Transverse colon (tissue), 4 donors: ENCODE measurements at places on chromosomes 4 and X. TPM values are rescaled to one million over a fixed set of nuclear protein-coding genes. Genes with fewer than 3 reads are reported as not detected.

DNA sequence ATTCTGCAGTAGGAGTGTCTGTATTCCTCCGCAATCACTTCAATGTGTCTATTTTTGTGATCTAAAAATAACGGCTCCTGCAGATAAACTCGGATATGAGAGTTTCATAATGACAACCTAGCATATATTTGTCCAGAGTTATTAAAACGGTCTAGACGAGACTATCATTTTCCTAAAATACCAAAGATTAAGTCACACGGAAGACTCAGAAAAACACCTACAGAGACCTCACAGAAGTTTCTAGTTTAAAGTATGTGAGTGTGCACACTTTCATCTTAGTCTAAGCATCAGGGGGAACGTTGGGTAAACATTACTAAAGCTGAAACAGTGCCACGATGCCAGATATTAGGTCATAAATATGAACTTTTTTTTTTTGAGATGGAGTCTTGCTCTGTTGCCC, 156.9 kb downstream of the AFAP1 start:
- peaks cover 4% of the 10 kb centered on the region for H3K36me3 ChIP-seq
- H3K27me3 ChIP-seq = no peaks in the 10 kb centered on the region
- peak overlapping the region; percentile 62 for H3K27ac ChIP-seq

DNA sequence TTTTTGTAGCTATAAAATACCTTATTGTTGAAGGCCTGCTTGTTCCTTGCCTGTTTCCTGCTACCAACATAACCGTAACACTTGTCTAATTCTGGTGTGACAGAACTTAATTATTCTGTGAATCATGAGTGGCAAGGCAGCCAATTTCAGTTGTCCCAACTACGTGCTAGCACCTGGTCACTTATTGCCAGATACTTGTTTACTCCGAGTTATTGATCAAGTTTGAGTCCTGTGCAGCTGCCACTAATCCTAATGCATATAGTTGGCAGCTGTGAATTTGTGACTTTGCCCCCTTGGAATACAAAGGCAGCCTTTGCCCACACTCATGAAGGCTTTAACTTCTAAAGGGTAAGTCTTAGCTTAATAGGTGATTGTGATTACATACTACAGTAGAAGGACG, 7.8 kb upstream of the RNF128 start:
- H3K27me3 ChIP-seq = no peaks in the 10 kb centered on the region
- H3K36me3 ChIP-seq = no peaks in the 10 kb centered on the region
- no peak for DNase-seq
- no peak overlapping the region for H3K4me3 ChIP-seq
- H3K4me1 ChIP-seq = no peaks in the 10 kb centered on the region

ZCCHC18 gene
- not detected for total RNA-seq

DNA sequence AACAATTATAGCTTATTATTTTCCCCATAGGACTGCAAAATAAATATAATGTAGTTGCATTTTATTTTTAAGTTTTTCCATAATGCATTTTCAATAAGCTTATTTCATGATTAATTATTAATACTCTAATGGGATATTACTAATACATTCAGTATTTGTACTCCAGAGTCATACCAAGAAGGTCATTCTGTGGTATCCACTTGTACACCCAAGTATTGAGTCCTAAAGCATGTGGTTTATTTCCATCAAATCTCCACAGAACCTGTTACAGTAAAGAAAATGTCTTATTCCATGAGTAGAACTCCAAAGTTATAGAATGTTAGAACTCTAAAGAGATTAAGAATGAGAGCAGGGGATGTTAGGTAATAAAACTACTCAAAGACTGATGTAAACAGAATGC, 30.6 kb downstream of the UGT2A3 start:
- no peaks in the 10 kb centered on the region for H3K4me1 ChIP-seq
- no peaks in the 10 kb centered on the region for H3K27me3 ChIP-seq
- no peaks in the 10 kb centered on the region for H3K36me3 ChIP-seq
- no peak for DNase-seq
- no peak overlapping the region for H3K27ac ChIP-seq

DNA sequence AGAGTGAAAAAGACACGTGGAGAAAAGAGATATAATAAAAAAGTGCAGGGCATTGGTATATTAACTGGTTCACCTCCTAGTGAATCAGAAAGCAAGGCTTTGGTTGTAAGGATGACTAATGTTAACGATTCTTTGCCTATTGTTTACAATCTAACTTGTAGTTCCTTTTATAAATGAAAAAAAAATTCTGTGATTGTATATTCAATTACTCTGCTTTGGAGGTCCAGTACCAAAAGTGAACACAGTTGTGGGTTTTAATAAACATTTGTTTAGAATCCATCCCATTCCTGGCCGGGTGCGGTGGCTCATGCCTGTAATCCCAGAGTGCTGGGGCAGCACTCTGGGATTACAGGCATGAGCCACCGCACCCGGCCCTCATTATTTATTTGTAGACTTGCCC, 36.9 kb upstream of the PRSS12 start:
- H3K4me3 ChIP-seq = no peak overlapping the region
- no peak overlapping the region for H3K27ac ChIP-seq
- no peaks in the 10 kb centered on the region for H3K36me3 ChIP-seq
- no peak for DNase-seq

GRCh38 chr4:185221491-185221890, 12.1 kb downstream of the SNX25 start:
- no peak for DNase-seq
- H3K4me1 ChIP-seq = peaks cover 21% of the 10 kb centered on the region
- H3K27me3 ChIP-seq = no peaks in the 10 kb centered on the region
- no peaks in the 10 kb centered on the region for H3K36me3 ChIP-seq

DNA sequence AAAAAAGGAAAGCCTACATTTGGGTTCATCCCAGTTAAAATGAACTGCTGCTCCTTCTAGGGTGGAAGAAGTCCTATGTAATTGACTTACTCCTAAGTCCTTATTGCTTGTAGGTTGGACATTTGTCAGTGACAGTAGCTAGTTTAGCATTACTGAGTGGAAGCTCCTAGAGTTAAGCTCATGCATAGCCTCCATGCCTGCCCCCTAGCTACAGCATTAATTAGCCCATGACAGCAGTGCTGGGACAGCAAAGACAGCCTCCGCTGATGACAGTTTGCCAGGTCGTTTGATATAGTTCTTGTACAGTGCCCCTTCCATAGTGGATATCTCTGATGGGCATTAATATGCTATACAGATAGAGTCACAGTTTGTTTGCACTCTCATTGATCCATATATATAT, 18.7 kb upstream of the GALNTL6 start:
- H3K27ac ChIP-seq = no peak overlapping the region
- no peaks in the 10 kb centered on the region for H3K36me3 ChIP-seq
- no peaks in the 10 kb centered on the region for H3K27me3 ChIP-seq
- H3K4me1 ChIP-seq = no peaks in the 10 kb centered on the region

DRD5 gene
- total RNA-seq = not detected

GRCh38 chr4:109040441-109040840, 262.0 kb downstream of the COL25A1 start:
- no peaks in the 10 kb centered on the region for H3K4me1 ChIP-seq
- no peaks in the 10 kb centered on the region for H3K27me3 ChIP-seq
- no peak overlapping the region for H3K4me3 ChIP-seq

TRIM75 gene
- total RNA-seq = not detected

DCX gene
- total RNA-seq = not detected

PRR32 gene
- not detected for total RNA-seq

DNA sequence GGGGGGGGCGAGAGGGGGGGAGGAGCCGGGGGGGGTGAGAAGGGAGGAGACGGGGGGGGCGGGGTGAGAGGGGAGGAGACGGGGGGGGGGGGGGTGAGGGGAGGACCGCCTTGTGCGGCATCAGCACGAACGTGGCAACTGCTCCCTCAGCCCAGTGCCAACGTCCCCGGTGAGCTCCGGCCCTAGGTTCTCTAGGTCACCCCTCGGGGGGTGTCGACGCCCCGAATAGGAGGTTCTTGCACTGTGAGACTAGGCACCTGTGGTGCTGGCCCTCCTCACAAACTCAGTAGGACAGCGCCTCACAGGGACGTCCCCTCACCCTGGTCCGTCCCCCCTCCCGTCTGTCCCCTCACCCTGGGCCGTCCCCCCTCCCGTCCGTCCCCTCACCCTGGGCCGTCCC, 21.5 kb upstream of the GTPBP6 start:
- H3K27ac ChIP-seq = no peak overlapping the region
- no peaks in the 10 kb centered on the region for H3K36me3 ChIP-seq
- DNase-seq = no peak
- H3K4me1 ChIP-seq = no peaks in the 10 kb centered on the region
- H3K27me3 ChIP-seq = no peaks in the 10 kb centered on the region

DNA sequence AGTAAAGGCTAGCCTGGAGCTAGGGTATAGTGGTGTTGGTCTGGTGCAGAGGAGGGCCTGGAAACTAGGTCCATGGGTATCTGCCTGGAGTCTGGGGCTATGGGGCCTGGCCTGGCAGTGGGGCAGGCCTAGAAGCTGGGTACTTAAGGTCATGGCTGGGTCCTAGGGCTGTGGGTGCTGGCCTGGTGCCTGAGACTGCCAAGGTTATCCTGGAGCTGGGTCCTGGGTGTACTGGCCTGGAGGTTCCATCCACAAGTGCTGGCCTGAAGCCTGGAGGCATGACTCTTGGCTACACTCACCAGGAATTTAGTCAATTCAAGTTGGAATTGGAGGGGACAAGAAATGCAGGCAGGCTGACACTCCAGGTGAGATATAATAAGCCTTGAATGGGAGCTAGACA, 108.4 kb upstream of the ZCCHC13 start:
- no peak overlapping the region for H3K27ac ChIP-seq
- no peaks in the 10 kb centered on the region for H3K27me3 ChIP-seq
- no peak overlapping the region for H3K4me3 ChIP-seq
- H3K36me3 ChIP-seq = no peaks in the 10 kb centered on the region

- no peaks in the 10 kb centered on the region for H3K27me3 ChIP-seq
- no peak for DNase-seq
- H3K36me3 ChIP-seq = no peaks in the 10 kb centered on the region
- no peaks in the 10 kb centered on the region for H3K4me1 ChIP-seq
- no peak overlapping the region for H3K4me3 ChIP-seq
- H3K27ac ChIP-seq = no peak overlapping the region
Measured at GRCh38 chr4:147117431-147117830, 171.8 kb upstream of the TTC29 start.

DNA sequence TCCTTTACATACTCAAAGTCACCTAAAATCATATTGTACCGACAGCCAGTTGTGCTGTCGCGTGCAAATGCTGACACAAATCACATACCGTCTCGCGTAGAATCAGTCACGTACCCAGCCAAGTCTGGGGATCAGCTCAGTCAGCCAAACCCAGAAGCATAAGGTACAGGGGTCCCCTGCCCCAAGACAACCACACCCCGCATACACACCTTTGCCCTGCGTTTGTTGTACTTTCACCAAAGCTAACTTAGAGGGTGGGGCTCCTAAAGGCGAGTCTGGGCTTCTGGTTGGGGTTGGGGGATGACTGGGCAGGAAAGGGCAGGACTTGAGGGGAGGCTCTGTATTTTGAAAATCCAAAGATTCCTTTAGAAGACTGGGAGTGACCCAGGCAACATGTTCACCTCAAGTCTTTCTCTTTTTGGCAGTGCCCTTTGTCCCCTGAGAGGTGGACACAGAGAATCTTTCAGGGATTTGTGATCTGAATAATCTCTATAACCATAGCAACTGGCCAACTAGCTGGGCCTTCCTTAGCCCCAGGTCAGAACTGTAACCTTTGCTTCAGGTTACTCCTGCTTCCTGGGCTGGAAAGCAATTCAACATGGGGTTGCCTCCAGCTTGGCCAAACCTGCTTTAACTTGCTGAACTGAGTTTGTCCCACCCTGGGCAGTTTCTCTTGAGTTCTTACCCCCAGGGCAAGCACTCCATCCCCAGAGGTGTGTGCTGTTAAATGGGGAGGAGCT, 992 bp downstream of the GDPD2 start:
- no peaks in the 10 kb centered on the region for H3K4me1 ChIP-seq
- H3K27me3 ChIP-seq = no peaks in the 10 kb centered on the region
- no peak overlapping the region for H3K27ac ChIP-seq
- no peaks in the 10 kb centered on the region for H3K36me3 ChIP-seq

- H3K27ac ChIP-seq = no peak overlapping the region
- no peaks in the 10 kb centered on the region for H3K27me3 ChIP-seq
- H3K4me3 ChIP-seq = no peak overlapping the region
- peaks cover 11% of the 10 kb centered on the region for H3K4me1 ChIP-seq
- H3K36me3 ChIP-seq = no peaks in the 10 kb centered on the region
- DNase-seq = no peak
Measured at GRCh38 chr4:24915121-24915922, 2.5 kb upstream of the CCDC149 start.

SLC49A3 gene
- total RNA-seq = 7.1 TPM
